ENCODE measurements at places on chromosomes 3 and 15.

GRCh38 chr15:101505610-101506337 is 16.3 kb upstream of the PCSK6 start:
- no peak for DNase-seq

GRCh38 chr3:26474706-26475105 is 147.9 kb upstream of the LRRC3B start:
- no peak for DNase-seq

DNA sequence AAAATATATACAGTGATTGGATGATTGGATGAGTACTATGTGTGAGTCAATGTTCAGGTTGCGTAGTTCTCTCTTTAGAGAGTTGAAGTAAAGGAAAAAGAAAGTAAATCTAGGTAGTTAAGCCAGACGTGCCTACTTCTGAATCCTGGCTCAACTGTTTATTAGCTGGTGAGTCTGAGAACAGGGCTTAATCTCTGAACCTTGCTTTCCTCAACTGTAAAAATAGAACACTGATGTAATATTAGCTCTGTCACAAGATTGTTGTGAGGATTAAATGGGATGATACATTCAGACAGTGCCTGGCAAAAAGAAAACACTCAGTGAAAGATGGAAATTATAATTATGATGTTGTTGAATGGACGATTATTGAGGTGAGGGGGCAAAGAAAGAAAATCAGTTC is 413.4 kb downstream of the MAGI1 start:
- no peak for DNase-seq

- DNase-seq, result no peak
Measured at GRCh38 chr15:63362885-63363284, 18.8 kb downstream of the CA12 start.

DNA sequence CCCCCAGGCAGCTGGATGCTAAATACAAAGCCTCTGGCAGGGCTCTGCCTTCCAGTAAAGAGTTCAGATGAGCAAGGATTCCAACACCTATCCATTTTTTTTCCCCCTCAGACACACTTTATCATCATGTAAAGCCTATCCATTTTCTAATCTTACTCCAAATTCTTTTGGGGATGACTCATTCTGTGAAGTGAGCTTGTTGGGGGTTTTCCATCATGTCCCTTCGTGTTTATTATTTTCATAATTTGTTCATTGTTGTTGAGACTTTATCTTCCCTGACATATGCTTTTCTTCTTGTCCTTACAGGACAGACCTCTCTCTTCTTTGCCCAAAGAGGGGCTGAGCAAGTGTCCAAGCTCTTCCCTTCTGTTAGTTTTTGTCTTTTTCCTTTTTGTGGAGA is 34.7 kb upstream of the SH3BP5 start:
- DNase-seq, result no peak

- DNase-seq, result no peak
Measured at GRCh38 chr15:39181056-39181747, 399.7 kb upstream of the THBS1 start.

- no peak for DNase-seq
Measured at GRCh38 chr3:178707311-178708031, 171.2 kb downstream of the KCNMB2 start.

- no peak for DNase-seq
Measured at GRCh38 chr15:95113041-95113440, 881.7 kb downstream of the MCTP2 start.

GRCh38 chr3:6416049-6416661 is 444.8 kb upstream of the GRM7 start:
- no peak for DNase-seq

DNA sequence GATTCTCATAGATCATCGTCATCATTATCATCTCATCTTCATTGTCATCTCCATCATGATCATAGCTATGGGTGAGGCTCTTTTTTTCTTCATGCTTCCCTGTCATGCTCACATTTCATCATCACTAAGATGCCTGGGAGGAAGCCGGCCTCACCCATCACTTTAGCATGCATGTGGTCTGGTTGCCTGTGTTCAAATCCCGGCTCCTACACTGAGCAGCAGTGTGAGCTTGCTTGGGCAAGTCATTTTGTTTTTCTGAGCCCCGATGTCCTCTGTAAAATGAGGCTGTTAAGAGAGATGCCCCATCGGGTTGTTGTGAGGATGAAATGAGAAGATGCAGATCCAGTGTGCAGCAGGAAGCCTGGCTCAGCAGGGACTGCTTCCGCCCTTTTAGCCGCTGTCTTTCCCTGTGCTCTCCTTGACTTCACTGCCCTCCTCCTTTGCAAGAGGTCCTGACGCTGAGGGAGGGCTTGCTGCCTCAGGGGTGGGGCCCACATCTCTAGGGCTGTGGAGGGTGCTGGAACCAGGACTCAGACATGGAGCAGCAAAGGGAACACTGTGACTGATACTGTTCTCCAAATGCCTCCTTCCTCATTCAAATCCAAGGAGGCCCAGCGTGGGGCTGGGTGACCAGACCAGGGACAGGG is 14.4 kb upstream of the FAM3D start:
- no peak for DNase-seq

DNA sequence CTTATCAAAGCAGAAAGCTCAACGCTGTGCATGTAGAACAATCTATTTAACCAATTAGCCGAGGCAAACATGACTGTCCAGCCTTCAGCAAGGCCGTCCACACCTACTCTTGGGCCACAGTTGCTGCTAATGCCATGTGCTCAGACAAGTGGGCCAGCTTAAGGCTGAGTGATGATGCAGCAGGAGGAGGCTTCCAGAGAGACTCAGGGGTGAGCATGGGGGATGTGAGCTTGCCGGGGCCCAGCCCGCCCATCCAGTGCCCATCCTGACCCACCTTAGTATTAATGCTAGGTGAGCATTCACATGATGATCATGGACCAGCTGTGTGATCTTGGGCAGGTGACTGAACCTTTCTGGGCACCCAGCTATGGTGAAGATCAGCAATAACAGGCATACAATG is 150.1 kb downstream of the TPRA1 start:
- no peak for DNase-seq

- no peak for DNase-seq
Measured at GRCh38 chr3:166889241-166889640, 490.9 kb downstream of the ZBBX start.

GRCh38 chr3:78995087-78995486 is 772.7 kb downstream of the ROBO1 start:
- DNase-seq, result no peak

DNA sequence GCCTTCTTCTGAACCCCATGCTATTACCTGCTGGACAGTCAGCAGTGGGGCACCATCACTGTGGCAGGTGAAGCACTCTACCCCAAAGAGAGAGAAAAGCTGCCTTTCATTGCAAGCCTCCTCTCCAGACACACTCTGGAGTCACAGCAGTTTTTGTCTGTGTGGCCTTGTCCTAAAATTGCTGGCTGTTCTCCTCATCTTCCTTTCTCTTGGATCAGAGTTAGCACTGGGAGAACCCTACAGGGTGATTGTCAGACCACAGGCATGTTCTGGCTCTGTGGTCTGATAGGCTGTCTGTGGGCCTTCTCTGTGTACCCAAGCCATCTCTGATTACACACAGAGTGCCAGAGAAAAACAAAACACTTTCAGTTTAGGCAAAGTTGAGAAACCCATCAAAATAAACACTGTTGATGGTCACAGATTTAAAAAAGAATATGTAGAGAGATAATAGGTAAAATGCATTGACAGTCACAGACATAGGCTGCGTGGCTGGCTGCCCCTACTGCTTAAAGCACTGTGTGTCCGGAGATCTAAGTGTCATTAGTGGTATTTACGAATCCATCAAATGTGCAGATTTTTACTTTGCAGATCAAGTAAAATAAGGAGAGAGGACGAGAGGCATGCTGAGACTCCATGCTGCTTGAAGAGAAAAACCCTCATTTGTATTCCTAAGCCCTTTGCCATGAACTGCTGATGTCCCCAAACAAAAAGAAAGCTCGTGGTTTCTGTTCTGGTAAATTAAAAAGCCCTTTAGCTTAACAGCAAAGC is 689.9 kb downstream of the TUSC7 start:
- no peak for DNase-seq

- DNase-seq, result peak; percentile 80
Measured at GRCh38 chr3:126197854-126198584, 17.6 kb upstream of the ALDH1L1 start.

DNA sequence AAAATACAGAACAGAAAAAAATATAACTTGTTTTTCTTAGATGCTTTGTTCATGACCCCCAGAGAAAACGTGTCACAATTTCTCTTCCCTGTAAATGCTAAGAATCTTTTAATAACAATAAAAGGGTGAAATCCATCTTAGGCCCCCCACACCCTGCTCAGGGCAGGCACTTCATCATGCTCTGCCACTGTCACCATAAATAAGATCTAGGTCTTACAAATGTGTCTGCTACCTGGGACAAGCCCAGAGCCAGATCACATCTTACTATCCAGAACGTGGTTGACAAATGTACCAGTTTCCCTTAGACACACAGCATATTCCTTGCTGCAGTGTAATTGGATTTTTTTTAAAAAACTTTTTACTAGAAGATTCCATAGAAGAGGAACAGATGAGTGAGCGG is 795.4 kb downstream of the AGBL1 start:
- no peak for DNase-seq

DNA sequence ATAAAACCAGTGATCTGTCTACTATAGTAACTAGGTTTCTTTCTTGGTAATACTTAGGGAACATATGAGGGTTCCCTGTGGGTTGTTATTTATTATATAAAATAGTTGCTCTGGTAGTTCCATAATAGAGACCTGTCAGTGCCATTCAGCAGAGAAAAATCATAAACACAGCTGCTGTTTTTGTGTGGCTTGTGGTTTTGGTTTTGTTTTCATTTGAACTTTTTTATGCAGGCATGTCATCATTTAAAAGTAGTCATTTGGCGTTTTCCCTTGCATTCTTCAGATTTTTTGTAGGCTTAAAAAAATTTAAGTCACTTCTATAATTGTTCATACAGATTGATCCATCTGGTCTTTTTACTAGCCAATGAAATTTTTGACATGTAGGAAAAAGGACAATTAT is 47.9 kb downstream of the PIK3CA start:
- DNase-seq, result no peak

- no peak for DNase-seq
Measured at GRCh38 chr15:78411061-78411460, 27.0 kb upstream of the IREB2 start.

DNA sequence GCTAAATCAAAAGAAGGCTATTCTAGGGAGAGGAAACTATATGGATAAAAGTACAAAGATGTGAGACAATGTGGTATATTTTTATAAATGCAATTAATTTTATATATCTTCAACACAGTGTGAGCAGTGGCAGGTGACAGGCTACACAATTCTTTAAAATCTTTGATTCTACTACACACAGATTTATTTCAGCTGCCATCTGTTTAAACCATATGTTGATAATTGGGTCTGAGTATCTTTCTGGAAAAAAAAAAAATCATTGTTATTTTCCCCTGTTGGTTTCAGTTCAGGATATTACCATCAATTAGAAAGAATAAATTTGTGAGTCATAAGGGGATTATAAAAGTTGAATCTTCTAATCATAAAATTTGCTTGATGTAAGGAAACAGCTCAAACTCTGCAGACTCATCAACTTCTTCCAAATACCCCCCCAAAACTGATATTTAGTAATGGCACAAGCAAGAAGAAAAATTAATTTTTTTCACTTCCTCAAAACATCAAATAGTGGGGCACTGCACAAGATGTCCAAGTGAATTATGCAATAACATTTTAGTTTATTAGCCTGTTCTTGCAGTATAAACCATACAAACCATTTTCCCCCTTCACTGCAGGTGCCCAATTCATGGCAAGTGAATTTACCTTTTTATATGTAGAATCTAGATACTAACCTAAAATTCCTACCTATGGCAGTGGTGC is 12.0 kb downstream of the PIERCE2 start:
- DNase-seq, result no peak

- no peak for DNase-seq
Measured at GRCh38 chr15:40420793-40421192, 15.2 kb downstream of the IVD start.

DNA sequence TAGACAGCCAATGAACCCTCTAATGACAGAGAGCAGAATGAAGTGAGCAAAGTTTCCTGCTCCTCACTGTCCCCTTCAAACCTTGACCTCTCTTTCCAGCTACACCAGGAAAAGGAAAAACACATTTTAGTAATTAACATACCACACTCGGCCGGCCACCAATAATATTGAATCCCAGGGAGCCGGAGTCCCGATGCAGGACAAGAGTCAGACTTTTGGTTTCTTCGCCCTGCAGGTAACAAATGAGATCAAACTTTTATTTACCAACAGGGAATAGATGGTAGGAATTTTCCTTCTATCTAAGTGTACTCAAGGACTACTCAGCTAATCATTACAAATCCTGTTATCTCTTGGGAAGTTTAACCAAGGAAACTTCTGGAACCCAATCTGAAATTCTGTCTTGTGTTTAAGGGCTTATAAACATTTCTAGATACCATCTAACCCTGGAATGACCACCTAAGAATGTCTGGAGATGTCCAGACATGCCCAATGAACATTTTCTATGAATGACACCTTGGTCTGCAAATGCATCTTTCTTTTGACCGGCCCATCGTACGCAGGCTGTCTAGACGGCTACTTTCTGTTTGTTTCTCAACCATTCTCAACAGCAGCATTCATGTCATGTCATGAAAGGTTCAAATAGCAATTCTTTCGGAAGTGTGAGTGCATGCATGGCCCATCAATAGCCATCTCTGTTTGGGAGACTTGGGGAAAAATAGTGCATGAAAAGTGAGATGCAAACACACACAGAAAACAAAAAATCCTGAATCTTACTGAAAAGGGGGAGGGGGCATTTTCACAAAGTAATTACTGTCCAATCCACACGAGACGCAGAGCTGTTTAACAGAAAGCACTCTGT is 16.1 kb downstream of the PDZRN3 start:
- peak; percentile 81 for DNase-seq

GRCh38 chr3:96106701-96107100 is 707.7 kb upstream of the EPHA6 start:
- no peak for DNase-seq

- DNase-seq, result no peak
Measured at GRCh38 chr3:123081718-123082369, 15.0 kb downstream of the PDIA5 start.

DNA sequence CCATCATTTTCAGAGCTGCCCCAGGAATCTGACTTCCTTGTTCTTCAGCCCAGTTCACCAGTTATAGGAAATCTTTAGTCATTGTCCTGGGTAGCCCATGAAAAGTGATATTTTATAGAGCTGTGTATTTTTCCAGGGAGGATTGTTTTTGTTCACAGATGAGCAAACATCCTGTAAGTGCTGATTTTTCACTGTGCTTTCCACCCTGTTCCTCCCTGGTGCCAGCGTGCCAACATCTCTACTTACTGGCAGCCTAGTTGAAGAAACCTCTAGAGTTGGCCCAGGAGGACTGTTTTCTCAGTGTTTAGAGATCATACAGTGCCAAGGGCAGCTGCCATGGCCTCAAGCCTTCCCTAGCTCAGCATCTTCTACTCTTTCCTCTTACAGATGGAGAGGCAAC is 41.3 kb downstream of the ST6GAL1 start:
- DNase-seq, result no peak
